NCI-H460 (cell line): ENCODE measurements at places on chromosomes 5 and 9.

GRCh38 chr5:80594810-80595209, 24.7 kb upstream of the ANKRD34B start:
- no peak for DNase-seq

DNA sequence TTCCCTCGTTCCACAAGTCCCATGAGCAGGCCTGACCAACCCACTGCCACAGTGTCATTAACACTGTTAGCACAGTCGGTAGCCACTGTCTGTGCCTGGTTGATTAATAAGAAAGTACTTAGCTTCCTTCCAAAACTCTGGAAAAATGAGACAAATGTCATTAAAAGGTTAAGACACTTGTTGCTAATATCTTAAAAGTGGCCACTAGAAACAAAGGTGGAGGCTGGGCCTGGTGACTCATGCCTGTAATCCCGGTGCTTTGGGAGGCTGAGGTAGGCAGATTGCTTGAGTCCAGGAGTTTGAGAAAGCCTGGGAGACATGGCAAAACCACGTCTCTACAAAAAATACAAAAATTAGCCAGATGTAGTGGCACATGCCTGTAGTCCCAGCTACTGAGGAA, 194.0 kb downstream of the PDZD2 start:
- DNase-seq: no peak

- DNase-seq: no peak
These were observed 13.2 kb upstream of the GLRA1 start for GRCh38 chr5:151937851-151938250.

DNA sequence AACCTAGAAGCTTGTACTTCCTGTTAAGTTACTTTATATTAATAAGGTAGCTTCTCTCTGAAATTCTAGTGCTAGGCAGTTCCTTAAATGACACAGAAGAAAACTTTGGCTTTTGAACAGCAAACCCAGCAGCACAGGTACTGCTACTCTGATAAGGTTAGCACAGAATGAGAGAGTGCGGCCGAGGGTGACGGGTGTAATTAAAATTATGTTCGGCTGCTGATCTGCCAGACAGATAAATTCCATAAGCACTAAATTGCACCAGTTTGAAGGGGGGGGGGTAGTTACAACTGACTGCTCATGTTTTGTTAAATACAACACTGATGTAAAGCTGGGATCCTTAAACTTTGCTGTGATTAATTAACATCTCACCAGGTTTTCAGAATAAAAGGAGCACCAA, 475.1 kb downstream of the SPOCK1 start:
- no peak for DNase-seq
